ENCODE measurements at places on chromosomes 5 and 9.

DNA sequence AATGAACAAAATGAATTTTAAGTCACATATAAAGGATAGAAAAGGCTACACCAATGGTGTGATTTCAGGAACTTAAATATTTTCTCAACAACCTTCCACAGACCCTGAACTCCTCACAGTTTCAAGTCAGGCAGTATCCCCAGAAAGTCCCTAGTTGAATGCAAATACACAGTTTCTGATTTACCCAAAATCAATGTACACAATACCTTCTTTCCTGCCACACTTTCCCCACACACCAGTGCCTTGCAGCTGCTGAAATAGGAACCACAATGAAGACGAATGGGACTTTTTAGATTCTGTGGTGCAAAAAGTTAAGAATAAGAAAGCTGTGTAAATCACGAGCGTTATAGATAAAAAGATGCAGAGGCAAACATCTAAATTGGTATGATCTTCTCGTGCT lies 552.4 kb upstream of the MEF2C start:
- no peak for DNase-seq

DNA sequence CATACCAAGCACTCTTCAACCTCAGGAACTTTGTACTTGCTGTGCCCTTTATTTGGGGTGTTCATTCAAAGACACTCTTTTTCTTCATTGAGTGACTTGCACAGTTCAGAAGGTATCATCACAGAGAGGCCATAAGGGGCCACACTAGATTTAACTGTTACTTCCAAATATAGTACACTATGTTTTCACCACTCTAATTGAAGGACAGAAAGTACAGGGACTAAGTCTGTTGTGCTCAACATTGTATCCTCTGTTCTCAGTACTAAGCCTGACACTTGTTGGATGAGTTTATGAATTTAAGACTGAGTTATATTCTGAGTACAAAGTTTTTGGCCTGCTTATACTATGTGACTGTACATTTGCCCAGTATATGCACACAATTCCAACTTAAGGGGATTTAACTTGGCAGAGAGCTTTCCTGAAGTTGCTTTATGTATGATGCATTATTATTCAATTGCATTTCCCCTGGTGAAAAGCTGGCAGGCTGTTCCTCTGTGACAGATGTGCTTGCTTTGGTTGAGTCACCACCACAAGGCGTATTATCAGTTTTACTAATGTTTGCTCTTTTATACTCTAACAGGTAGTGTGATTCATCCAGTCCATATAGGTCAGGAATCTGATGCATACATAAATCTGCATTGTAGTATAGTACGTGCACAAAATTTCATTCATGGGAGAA lies 714.8 kb downstream of the TLR4 start:
- no peak for DNase-seq

- no peak for DNase-seq
Observed at GRCh38 chr5:131634666-131634995, 398 bp downstream of the RAPGEF6 start.

GRCh38 chr9:33136721-33137670 lies 30.1 kb downstream of the B4GALT1 start:
- DNase-seq: no peak

- no peak for DNase-seq
Observed at GRCh38 chr5:57302164-57302563, 128.3 kb downstream of the GPBP1 start.

DNA sequence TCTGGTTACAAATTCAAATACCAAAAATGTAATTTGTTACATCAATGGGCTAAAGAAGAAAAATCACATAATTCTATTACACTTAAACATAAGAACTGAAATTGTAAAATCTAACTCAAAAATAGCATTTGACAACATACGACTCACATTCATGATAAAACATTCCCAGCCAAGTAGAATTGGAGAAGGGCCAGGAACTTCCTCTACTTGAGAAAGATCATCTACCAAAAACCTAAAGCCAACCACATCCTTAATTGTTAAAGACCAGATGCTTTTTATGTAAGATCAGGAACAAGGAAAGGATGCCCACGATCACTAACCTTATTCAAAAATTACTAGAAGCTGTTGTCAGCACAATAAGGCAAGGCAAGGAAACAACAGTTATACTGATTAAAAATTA lies 1819.8 kb upstream of the C9orf72 start:
- DNase-seq: no peak

- DNase-seq: no peak
Observed at GRCh38 chr5:13843175-13843846, 101.2 kb downstream of the DNAH5 start.

GRCh38 chr5:154118893-154119336 lies 71.6 kb upstream of the GALNT10 start:
- peak; percentile 1 for DNase-seq

DNA sequence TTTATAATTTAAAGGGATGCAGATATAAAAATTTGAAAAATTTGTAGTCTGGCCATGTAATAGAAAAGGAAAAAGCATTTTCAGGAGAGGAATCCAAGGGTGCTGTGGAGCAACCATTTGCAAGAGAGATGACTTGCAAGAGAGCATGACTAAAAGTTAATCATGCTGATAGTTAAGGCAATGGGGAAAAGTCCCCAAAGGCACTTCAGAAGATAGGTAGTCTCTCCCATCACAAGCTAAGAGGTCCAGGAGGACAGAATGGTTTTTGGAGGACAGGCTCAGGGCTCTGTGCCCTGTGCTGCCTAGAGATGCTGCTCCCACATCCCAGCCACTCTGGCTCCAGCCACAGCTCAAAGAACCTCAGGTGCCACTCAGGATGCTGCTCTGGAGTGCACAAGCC lies 38.8 kb downstream of the DNAJB5 start:
- no peak for DNase-seq

DNA sequence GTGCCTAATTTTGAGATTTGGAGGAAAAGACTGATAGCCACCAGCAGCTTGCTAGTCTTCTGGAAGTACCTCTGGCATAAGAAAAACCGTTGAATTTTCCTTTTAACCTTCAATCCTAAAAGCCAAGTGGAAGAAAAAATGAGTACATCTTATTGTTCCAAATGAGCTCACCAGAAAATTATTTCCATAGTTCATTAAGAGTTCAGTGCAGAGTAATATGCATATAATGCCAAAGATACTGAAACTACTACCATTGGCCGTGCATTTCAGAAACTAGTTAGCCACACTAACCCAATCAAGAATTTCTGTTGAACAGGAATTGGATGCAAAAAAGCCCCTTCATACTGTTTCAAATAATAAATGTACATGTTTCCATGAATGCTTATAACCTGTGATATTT lies 607.9 kb downstream of the KCTD16 start:
- no peak for DNase-seq

DNA sequence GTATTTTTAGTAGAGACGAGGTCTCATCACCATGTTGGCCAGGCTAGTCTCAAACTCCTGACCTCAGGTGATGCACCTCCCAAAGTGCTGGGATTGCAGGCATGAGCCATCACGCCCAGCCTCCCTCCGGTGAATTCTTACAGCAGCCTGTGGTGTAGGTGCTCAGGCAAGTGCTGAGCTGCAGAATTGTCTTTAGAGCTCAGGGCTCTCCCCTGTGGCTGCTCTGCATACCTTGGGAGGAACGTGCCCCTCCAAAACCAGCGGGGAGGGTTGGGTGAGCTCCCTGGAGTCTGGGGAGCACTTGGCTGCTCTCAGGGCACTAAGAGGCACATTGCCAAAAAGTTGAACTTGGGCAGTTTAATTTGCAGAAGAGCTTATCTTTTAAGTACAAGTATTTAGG lies 29.4 kb downstream of the SECISBP2 start:
- no peak for DNase-seq

DNA sequence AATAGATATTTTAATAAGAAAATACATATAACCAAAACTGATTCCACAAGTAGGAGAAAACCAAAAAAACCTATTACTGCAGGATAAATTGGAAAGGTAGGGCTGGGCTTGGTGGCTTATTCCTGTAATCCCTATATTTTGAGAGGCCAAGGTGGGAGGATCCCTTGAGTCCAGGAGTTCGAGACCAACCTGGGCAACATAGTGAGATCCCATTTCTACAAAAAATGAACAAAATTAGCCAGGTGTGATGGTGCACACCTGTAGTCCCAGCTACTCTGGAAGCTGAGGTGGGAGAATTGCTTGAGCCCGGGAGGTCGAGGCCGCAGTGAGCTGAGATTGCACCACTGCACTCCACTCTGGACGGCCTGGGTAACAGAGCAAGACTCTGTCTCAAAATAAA lies 189.2 kb upstream of the IER5L start:
- no peak for DNase-seq

DNA sequence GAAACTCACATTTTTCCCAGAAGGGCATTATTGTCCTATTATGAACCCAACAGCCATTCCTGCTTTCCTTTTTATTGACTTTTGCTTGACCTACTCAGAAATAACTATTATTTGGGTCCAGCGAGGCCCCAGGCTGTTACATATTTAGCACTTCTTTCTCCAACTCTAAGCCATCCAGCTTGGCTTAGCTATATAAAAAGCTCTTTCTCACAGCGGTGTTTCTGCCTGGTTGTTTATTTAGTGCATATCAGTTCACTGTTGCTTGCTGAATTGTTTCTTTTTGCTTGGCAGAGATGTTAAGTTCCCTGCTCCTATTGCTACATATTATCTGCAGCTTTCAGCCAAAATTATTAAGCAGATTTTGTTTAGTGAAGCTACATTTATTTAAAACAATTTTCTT lies 1156.8 kb upstream of the SEMA6A start:
- DNase-seq: no peak

GRCh38 chr9:108861464-108861863 lies 602 bp upstream of the ACTL7A start:
- no peak for DNase-seq

GRCh38 chr5:143329843-143330242 lies 73.6 kb downstream of the NR3C1 start:
- DNase-seq: no peak

GRCh38 chr9:107694390-107694789 lies 204.8 kb upstream of the KLF4 start:
- no peak for DNase-seq

- no peak for DNase-seq
Observed at GRCh38 chr9:86902586-86902985, 44.7 kb downstream of the GAS1 start.

DNA sequence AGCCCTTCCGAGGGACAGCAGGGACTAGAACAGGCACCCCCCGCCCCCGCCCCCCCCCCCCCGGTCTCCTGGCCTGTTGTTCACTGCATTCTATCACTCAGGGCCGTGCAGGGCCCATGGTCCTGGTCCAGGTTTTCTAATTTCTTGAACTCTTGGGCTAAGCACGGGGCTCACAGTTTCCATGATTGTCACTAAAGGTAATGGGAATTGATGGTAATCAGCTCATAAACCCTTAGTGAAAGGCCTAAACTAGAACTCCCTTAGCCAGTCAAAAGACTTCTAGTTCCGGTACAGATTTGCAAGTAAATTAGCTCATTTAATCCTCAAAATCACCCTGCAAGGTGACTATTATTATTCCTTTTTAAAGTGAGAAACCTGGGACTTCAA lies 14.7 kb upstream of the PWWP2A start:
- DNase-seq: no peak

DNA sequence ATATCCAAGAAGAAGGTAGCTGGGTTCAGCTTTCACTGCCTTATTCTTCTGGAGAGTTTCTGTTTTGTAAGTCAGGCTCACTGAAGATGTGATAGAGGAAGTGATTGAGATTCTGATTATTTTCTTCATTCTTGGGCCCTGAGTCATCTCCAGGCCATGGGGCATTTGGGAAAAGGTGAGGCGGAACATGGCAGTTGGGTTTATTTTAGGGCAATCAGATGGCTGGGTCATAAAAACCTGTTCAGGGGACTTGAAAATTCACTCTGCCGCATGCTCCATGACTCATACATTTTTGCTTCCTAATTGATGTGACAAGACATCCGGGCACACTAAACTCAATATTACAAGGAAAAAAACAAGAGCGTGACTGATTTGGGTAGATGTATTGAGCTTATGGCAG lies 265.7 kb upstream of the KLF4 start:
- DNase-seq: no peak
